Memory B cell (primary cell): ENCODE measurements at places on chromosomes 3 and 15.

GRCh38 chr3:125313060-125313635, 62.0 kb downstream of the ZNF148 start:
- DNase-seq = no peak

- DNase-seq = no peak
Observed at GRCh38 chr15:98920091-98920880, 87.3 kb downstream of the PGPEP1L start.

- no peak for DNase-seq
Observed at GRCh38 chr3:157226173-157226847, 66.4 kb upstream of the CCNL1 start.

DNA sequence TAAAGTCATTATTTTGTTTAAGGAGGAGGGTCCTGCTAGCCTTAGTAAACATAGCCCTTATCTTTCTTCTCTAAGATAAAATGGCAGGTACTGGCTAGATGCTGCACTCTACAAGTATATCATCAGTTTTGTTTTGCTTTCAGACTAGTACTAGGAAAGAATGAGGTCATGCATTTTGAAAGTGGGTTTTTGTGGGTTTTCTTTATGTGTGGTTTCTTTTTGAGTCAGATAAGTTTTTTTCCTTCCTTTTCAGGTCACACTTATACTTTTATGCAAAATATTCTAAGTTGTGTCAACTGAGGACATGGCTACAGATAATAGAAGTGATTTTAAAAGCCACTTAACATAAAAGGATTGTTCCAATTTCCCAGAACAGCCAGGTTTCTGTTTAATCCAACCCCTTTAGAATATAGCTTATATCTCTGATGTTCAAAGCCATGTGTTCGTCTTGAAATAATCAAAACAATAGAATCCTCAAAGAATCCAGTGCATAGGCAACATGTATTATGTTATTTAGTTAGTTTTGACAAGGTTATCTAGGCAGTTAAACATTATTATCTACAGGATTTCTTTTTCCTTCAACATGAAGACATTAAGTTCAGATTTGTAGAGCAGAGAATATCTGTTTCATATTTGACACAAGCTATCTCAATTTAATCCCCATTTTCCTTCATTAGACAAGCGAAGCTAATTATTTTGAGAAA, 406.2 kb downstream of the RBMS3 start:
- DNase-seq = no peak

- no peak for DNase-seq
Observed at GRCh38 chr3:32447865-32448400, 54.7 kb downstream of the CMTM6 start.

- no peak for DNase-seq
Observed at GRCh38 chr3:147412261-147412916, 3.2 kb downstream of the ZIC1 start.

GRCh38 chr3:105448338-105448982, 81.8 kb downstream of the ALCAM start:
- no peak for DNase-seq

DNA sequence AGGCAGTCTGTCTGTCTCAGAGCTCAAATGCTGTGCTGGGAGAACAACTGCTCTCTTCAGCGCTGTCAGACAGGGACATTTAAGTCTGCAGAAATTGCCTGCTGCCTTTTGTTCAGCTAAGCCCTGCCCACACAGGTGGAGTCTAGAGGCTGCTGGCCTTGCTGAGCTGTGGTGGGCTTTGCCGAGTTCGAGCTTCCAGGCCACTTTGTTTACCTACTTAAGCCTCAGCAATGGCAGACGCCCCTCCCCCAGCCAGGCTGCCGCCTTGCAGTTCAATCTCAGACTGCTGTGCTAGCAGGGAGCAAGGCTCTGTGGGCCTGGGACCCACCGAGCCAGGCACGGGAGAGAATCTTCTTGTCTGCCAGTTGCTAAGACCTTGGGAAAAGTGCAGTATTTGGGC, 25.0 kb upstream of the RPP14 start:
- DNase-seq = no peak
